ENCODE measurements at places on chromosomes 7 and 10. TPM values are rescaled to one million over a fixed set of nuclear protein-coding genes. Genes with fewer than 3 reads are reported as not detected.

The MOGAT3 gene
- not detected for total RNA-seq

GRCh38 chr10:86187499-86188239 is 178.9 kb downstream of the GRID1 start:
- DNase-seq, result no peak

DNA sequence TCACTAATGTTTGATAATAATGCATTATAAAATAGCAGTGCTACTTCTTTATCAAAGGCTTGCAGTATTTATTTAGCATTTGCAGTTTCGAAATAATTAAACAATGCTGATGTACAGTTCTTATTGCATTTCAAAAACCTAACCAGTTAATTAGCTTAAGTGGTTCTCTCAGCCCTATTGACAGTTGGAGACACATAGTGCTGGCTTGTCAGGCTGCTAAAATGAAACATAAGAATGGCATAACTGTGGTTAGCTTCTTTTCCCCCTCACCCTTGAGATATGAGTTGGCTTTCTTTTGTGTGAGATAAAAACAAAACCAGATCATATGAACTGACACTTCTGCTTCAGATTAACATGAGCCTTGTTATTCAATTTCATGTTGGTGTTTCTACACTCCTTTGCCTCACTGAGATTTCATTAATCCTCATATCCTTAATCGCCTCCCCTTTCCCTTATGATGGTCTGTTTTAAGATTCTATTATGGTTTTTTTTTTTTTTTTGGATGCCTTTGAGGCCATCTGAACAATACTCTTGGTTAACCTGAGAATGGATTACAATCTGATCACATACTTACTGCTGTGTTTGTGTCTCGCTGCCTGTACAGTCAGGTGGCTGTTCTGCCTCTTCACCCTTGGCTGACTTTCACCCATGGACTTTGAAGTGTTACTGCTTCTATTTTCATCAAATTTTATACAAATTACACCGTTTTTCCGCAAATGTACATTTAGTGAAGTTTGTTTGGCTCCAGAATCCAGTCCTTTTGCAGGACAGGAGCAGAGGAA is 108.0 kb downstream of the SDK1 start:
- DNase-seq, result no peak

- no peak for DNase-seq
Observed at GRCh38 chr7:28163949-28164348, 16.6 kb downstream of the JAZF1 start.

GRCh38 chr7:2023877-2024566 is 208.7 kb downstream of the MAD1L1 start:
- no peak for DNase-seq
